IMR-90 (cell line): ENCODE measurements at places on chromosomes 7 and 10. TPM values are rescaled to one million over a fixed set of nuclear protein-coding genes. Genes with fewer than 3 reads are reported as not detected.
A peak's percentile ranks its signal among the peaks of the same experiment; 100 is the strongest.

The ABCA13 gene
- under 0.01 TPM in 2 replicates for total RNA-seq

GRCh38 chr7:6393667-6394056 is 54.1 kb downstream of the DAGLB start:
- DNase-seq = no peak
- peaks cover 33% of the 10 kb centered on the region for H3K36me3 ChIP-seq
- H3K4me3 ChIP-seq = no peak overlapping the region
- H3K27me3 ChIP-seq = no peaks in the 10 kb centered on the region

The NUTM2E gene
- total RNA-seq = not detected in 2 replicates

GRCh38 chr10:29254123-29255046 is 34.5 kb upstream of the LYZL1 start:
- H3K4me3 ChIP-seq = no peak overlapping the region
- no peaks in the 10 kb centered on the region for H3K36me3 ChIP-seq
- H3K27me3 ChIP-seq = peaks cover 61% of the 10 kb centered on the region
- peaks cover 12% of the 10 kb centered on the region for H3K4me1 ChIP-seq
- no peak overlapping the region for H3K27ac ChIP-seq

GRCh38 chr7:130953196-130953595 is 219.2 kb upstream of the KLF14 start:
- no peak for DNase-seq
- H3K27ac ChIP-seq = no peak overlapping the region
- peaks cover 26% of the 10 kb centered on the region for H3K4me1 ChIP-seq
- no peaks in the 10 kb centered on the region for H3K27me3 ChIP-seq
- no peak overlapping the region for H3K4me3 ChIP-seq

DNA sequence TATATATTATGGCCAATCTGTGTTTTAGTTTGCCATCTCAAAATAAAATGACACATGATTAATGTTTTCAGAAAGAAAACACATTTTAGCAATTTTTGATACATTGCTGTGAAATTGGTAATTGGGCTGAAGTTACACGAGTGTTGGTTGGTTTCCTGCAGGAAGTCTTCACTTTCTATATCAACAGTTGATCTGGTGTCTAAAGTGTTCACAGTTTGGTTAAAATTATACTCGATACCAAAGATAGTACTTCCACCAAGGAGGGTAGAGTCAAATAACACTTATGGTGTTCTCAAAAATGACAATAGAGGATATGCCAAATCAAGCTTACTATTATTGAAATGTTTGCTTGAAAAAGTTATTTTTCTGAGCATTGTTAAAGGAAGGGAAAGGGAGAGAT is 120.3 kb upstream of the GLCCI1 start:
- no peak overlapping the region for H3K27ac ChIP-seq
- no peak for DNase-seq
- no peak overlapping the region for H3K4me3 ChIP-seq
- H3K36me3 ChIP-seq = no peaks in the 10 kb centered on the region

DNA sequence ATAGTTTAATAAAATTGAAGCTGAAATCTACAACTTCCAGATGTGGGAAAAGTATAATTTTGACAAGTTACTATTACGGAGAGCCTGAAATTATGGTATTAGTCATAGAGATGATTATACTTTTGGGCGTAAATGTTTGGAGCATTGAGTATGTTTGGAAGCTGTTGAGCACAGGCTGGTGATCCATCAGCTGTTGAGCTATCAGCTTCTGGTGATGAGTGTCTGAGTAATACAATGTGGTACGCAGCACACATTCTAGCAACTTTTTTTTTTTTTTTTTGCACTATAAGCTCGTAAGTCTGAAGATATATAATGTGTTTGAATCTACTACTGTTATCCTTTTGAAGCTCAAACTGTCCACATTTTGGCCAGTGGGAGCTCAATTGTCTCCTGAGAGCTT is 123.4 kb downstream of the ATE1 start:
- H3K4me1 ChIP-seq = peaks cover 2% of the 10 kb centered on the region
- no peak overlapping the region for H3K4me3 ChIP-seq
- peak; percentile 88 for DNase-seq
- H3K27ac ChIP-seq = no peak overlapping the region

DNA sequence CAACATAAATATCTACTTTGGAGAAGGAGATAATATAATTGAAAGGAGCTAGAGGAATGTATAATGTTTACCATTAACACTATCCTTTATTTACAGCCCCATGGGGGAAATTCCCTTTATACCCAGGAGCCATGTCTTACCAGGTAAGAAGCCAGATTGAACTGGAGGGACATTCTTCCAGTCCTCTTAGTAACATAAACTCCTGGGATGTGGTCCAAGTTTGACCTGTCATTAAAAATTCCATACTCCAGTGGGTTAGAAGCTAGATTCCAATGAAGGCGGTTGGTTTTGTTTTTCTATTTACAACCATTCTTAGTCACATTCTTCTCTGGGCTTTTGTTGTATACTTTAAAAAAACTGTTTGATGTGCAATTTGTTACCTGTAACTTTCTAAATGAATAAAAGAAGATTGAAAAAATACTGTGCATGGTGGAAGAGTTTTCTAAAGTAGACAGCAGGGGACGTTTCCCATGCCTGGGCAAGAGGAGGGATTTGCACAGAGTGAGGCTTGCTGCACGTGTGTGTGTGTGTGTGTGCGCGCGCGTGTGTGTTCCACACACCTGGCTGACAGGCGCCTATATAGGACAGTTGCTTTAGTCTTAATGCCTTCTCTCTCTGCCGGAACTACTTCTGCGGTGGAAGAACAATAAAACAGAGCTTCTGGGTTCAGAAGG is 2.0 kb downstream of the PLCE1 start:
- H3K27ac ChIP-seq = no peak overlapping the region
- peaks cover 7% of the 10 kb centered on the region for H3K4me1 ChIP-seq
- no peaks in the 10 kb centered on the region for H3K36me3 ChIP-seq
- peaks cover 6% of the 10 kb centered on the region; the same call in 1 of the 2 replicates for H3K27me3 ChIP-seq
